ENCODE measurements at places on chromosomes 12 and 14. TPM values are rescaled to one million over a fixed set of nuclear protein-coding genes. Genes with fewer than 3 reads are reported as not detected.

DNA sequence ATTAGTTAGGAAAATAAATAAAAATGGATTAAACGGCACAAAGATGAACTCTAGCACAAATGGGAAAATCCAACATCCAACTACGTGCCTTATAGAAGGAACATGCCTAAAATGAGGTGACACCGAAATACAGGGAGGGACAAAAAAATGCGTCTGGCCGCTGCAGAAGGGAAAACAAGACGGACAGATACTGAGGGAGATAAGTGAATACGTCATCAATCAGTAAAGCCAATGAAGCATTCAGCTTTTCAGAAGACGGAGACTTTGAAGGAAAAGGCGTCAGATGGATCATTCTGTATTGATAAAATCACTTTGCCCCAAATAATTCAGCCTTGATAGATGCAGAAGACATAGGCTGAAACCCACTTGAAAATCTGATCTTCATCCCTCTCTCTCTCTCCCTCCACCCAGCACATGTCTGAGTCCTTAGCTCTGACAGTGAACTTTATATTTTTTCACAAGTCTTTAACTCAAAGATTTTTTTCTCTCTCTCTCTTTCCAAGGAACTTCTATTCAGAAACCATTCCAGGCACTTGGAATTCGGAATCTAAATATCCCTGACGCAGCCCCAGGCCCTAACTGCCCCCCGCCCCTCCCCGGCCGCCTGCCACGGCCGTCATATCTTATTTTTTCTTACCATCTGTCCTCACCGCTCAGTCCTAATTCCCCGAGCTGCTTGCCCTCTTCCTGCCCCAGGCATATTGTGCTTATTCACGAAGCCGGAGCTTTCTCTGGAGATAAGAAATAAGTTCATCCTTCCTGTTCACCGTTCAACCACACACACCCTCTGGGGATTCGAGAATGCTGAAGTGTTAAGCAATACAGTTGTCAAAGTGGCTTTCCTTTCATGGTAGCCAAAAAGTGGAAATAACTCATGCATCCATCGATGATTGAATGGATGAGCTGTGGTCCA, 35.5 kb upstream of the RFLNA start:
- no peak for DNase-seq

DNA sequence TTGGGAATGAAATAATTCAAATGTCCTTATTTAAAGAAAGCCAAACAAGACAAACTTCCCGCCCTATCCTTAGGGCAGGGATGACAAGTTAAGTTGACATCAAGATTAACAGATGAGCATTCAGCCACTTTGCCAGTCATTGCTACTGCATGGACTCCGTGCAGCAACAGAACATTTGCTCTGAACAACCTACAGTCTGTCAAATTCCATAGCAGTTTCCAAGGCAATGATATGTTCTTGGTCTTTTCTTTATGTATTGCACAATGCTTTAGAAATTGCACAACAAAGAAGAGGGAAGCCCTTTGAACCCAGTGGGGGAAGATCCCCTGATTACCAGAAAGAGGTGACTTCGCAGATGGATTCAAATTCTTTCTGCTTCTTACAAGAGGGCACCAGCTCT, 269.8 kb downstream of the BCAT1 start:
- DNase-seq: no peak

GRCh38 chr12:56046027-56046780, 4.5 kb downstream of the RPS26 start:
- DNase-seq: no peak

DNA sequence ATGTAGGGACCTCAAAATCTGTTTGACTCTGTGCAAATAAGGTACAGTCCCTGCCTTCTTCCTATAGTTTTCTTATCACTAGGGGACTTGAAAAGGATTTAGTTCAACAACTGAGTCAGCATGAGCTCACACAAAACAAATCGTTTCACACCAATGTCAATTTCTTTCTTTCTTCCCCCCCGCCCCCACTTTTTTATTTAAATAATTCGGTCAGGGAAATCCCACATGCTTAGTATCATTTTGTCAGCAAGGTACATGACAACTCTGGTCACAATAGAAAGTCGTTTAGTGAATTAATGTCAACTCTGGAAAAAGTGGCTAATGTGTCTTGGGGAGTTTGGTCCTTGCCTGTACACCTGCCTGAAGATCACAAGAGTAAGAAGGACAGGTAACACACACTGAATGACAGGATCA, 232.2 kb upstream of the PLEKHG7 start:
- no peak for DNase-seq

GRCh38 chr14:23259426-23259825, 21.7 kb downstream of the RNF212B start:
- no peak for DNase-seq

DNA sequence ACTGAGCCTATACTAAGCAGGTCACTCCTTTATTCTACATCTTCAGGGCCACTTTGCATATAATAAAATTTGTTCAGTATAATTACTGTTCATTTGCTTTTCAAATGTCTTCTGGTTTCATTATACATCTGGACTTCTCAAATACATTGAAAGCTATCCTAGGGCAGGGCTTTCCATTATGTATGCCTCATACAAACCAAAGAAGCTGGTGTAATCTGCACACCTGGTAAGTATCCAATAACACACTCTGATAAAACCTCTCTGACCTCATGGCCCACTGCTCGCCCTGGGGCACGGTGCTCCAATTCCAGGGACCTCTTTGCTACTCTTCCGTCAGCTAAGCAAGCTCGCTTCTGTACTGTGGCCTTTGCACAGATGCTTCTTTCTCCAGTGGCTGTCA, 21.9 kb upstream of the ISM2 start:
- DNase-seq: no peak

GRCh38 chr12:132419631-132420246, 70.2 kb upstream of the FBRSL1 start:
- DNase-seq: no peak

GRCh38 chr12:76471579-76471978, 88.0 kb downstream of the OSBPL8 start:
- no peak for DNase-seq

DNA sequence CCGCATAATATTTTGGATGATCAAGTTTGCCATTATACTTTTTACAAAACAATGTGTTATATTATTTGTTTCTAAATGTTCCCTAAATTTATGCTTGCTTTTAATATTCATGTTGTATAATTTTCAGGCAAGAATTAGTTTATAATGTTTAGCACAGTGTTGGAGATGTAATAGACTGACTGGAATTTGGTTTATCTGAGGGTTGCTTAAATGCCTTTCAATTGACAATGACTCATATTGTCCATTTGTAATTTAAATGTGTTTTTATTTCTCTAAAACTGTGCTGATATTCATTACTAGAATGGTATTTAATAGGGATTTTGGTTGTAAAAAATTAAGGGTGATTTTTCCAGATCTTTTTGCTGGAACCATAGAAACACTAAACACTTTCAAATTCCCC, 788.4 kb downstream of the SLC6A15 start:
- no peak for DNase-seq

GRCh38 chr14:55588259-55588699, 8.3 kb downstream of the KTN1 start:
- no peak for DNase-seq

- no peak for DNase-seq
These were observed 740 bp downstream of the FGF23 start for GRCh38 chr12:4378772-4379171.

DNA sequence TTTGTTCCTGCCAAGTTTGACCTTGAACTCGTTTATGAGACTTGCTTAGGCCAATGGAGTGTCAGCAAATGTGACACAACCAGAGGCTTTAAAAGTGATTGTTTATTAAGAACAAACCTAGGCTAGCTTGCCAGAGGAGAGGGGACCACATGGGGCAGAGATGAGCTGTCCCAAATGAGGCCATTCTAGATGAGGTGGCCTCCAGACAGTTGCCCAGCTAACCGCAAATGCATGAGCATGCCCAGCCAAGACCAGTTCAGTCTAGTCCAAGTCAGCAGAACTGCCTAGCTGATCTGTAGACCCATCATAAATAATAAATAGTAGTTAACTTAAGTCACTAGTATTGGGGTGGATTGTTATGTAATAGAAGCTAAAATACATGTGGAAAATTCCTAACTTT, 172.8 kb upstream of the DYRK2 start:
- no peak for DNase-seq

- DNase-seq: no peak
These were observed 264.0 kb upstream of the GRIP1 start for GRCh38 chr12:66942741-66943465.

GRCh38 chr14:60815371-60815770, 80.8 kb downstream of the MNAT1 start:
- DNase-seq: no peak

- DNase-seq: no peak
These were observed 47.7 kb downstream of the SLC16A7 start for GRCh38 chr12:59643550-59643949.

GRCh38 chr14:56333359-56334292, 215.4 kb downstream of the PELI2 start:
- no peak for DNase-seq

GRCh38 chr12:56087220-56087619, 7.3 kb downstream of the ERBB3 start:
- no peak for DNase-seq

- no peak for DNase-seq
These were observed 1089.1 kb downstream of the SLC6A15 start for GRCh38 chr12:83823386-83824045.

DNA sequence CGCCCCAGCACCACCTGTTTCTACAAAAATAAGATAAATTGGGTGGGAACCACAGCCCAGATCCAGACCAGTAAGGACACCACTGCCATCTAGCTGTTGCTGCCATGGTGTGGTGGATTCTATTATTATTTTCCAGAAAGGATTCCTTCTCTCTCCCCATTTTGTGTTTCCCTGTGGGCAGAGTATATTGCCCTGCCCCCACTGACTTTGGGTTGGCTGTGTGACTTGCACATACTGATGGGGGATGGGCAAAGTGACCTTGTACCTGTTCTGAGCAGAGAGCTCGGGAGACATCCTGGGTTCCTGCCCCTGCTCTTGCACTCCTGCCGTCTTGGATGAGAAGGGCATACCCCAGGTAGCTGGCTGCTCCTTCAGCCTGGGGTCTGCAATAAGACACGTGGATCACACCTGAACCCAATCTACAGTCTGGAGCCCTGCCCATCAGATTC, 24.3 kb downstream of the MOAP1 start:
- DNase-seq: no peak

DNA sequence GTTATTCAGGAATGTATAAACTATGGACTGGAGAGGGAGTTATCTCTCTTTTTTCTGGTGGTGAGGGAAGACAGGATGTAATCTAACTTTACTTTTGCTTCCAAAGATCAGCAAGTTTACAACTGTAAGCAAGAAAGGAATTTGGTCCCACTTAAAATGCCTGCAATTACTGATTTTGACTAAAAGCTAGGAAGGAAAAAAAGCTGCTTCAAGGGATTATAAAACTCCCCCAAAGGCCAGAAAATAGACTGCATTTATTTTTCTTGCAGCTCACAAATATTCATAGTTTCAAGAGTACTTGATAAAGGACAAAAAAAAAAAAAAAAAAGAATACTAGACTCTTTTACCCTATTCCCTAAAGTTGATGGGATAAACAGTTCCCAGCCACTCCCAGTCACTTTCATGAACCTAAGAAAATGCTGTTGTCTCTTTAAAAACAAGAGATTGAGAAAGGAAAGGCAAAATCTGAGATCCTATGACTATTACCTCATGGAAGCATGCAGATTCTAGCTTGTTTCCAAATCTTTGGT, 128.7 kb upstream of the BMP4 start:
- DNase-seq: no peak

The SERPINA10 gene
- total RNA-seq: not detected

The RNU6-8 gene
- not detected for total RNA-seq

The IFNG-AS1 gene
- 3.0 TPM for total RNA-seq

The KRT80 gene
- not detected for total RNA-seq

The ADCK1 gene
- total RNA-seq: 4.7 TPM
